Glomerular endothelial cell (primary cell): ENCODE measurements at places on chromosomes 6 and 20.

GRCh38 chr6:157335829-157336228 lies 12.5 kb upstream of the TMEM242 start:
- no peak for DNase-seq

DNA sequence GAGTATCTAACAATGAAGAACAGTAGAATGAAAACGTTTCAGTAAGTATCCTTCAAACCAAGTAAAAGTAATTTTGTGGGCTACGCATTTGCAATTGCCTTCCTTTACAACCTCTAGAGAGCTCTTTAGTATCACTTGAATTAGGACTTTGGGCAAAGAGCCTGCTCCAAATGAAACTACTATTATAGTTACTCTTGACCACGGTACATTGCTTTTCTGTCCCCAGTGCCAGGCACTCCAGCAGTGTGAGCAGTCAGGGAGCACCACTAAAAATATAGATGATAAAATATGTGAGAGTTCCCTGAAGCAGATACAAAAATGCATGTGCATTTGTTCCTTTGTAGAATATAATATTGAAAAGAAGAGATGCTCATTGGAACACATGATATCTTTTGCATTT lies 450.1 kb upstream of the MANEA start:
- DNase-seq, result no peak

DNA sequence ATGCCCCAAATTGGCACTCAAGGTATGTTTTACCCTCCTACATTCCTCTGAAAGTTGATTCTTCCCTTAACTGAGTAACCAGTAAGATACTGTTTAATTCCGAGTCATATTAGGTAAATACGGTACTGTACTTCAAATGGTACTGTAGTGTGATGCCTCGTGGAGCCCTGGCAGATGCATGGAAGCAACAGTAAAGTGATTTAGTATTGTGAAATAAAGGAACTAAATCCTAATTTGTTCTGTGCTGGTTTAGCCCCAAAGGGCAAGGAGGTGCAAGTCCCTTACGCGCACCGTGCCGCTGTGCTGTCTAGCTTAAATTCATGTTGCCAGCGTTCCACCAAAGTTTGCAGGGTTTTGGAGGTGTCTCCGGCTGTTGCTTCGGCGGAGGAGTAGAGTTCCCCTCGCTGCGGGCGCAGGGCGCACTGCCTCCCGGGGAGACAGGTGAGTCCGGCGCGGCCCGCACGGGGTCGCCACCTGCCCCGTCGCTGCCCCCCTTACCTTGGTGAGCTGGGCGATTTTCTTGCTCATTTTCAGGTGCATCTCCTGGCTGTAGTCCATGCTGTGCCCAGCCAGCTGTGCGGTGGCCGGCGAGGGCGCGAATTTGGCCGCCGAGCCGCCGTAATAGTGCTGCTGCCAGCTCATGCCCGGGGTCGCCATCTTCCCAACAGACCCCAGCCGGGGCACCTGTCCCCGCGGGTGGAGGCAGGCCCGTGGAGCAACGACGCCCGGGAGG lies 655 bp downstream of the FAM184A start:
- DNase-seq, result no peak

- DNase-seq, result no peak
Measured at GRCh38 chr6:134809130-134809529, 140.8 kb downstream of the ALDH8A1 start.

DNA sequence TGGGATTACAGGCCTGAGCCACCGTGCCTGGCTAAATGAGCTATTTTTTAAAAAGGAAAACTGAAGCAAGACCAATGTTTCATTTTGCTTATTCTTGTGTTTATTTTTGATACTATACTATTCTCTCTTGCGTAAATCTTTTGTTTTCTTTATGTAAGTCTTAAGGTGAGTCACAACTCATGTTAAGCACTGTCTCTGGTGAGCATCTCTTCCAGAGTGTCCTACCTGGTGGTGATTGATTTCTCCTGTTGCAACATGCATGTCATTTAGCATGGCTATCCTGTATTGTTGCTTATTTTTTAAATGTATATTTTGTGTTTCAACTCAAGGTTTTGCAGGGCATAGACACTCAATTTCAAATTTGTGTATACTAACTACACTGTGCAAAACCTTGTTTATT lies 336.0 kb downstream of the RFPL4B start:
- DNase-seq, result no peak

DNA sequence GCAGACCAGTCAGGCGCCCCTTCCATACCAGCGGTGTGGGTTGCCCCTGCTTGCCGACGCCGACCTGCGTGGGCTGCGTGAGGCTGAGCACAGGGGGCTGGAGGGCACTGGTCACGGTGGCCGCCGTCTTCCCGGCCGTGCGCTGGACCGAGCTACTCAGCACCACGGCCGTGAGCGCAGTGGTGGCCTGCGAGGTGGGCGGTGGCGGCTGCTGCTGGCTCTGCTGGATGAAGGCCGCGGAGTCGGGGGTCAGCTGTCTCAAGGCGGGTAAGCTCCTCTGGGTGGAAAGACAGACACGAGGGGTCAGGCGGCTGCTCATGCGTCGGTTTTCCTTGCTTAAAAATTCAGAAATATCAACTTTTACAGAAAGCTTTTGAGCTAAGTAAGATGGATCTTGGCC lies 59.2 kb downstream of the TAF4 start:
- no peak for DNase-seq

DNA sequence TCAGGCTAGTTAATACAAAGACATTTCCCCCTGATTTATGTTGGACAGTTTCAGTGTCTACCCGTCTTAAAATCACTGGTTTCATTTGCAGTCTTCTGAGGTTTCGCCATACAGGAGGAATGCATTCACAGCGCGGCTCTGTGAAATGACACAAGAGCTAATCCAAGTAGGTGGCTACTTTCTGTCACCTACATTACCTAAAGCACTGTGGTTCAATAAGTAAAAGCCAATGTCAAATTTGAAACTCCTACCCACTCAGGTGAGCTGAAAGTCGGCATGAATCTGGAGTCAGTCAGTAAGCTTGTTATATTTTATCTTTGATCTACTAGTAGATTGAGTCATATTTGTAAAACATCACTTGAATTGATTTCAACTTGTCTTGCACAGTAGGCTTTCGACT lies 370.8 kb downstream of the LAMA2 start:
- no peak for DNase-seq

DNA sequence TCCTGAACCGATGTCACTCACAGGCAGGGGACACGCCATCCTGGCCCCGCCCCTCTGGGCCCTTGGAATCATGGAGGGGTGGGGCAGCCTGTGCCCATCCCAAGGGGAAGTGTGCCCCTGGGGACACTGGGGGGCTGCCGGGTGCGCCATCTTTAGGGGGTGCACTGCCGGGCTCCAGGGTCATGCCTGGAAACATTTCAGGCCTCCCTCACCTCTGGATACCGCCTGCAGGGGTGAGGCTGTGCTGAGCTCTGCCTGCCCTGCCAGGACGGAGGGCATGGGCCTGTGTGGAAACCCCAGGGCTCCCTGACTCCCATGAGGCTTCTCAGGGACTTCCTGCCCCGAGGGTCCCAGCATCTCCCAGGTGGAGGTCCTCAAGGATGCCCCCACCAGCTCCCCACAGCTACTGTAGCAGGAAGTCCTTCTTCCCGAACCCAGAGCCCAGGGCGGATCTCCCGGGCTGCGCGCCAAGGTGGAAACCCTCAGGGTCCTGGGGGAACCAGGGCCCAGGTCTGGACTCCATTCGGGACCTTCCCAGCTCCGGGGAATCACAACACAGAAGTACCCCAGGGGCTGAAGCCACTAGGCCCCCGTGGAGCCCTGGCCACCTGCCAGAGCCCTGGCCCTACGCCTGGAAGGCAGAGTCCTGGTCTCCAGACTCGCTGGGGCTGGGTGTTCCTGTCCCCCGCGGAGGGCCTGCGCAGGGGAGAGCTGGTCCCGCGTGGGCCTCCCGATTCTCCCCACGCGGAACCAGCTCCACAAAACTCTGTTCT lies 15.6 kb downstream of the CHRNA4 start:
- DNase-seq, result no peak

GRCh38 chr6:4133941-4134838 lies 1.2 kb downstream of the ECI2 start:
- DNase-seq, result no peak

GRCh38 chr20:33789109-33789857 lies 21.9 kb upstream of the CHMP4B start:
- DNase-seq, result peak; percentile 95

DNA sequence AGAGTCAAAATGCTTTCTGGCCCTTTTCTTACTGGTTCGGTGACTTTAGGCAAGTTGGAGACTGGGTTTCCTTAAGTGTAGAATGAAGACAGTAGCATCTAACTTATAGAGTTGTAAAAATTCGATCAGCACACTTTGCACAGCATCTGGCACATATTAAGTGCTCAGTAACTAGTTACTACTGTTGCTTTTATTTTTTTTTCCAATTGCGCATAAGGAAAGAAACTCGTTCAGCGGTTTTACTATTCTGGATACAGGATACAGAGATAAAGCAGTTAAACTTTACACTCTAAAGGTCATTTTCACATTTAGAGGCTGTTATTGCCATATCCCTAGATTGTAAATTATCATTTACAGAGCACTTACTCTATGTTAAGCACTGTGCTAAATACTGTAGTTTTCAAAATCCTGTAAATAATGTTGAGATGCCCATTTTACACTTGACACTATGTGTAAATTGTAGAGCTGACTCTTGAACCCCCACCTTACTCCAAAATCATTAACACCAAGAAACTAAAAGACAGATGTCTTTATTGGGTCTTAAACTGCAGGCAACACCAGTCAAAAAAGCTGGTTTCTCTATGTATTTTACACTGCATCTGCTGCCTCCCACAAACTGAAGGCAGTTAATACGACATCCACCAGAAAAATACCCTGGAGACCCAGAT lies 886 bp downstream of the ROMO1 start:
- DNase-seq, result no peak

DNA sequence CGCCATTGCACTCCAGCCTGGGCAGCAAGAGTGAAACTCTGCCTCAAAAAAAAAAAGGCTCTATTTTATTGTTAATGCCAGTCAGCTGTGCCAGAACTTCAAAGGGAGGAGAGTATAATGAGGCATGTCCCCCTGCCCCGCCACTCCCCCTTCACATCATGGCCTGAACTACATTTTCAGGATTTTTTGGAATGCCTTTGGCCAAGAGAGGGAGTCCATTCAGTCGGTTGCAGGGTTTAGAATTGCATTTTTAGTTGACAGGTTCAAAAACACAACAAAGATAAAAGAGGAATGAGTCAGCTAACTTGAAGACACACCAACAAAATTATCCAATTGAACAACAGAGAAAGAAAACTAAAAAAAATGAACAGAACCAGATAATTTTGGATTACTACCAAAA lies 59.1 kb downstream of the CEP43 start:
- DNase-seq, result no peak

GRCh38 chr20:25047766-25048165 lies 10.2 kb downstream of the ACSS1 start:
- DNase-seq, result no peak

GRCh38 chr20:40575851-40576250 lies 113.2 kb downstream of the MAFB start:
- DNase-seq, result no peak

- no peak for DNase-seq
Measured at GRCh38 chr6:89479897-89480296, 46.9 kb downstream of the ANKRD6 start.

DNA sequence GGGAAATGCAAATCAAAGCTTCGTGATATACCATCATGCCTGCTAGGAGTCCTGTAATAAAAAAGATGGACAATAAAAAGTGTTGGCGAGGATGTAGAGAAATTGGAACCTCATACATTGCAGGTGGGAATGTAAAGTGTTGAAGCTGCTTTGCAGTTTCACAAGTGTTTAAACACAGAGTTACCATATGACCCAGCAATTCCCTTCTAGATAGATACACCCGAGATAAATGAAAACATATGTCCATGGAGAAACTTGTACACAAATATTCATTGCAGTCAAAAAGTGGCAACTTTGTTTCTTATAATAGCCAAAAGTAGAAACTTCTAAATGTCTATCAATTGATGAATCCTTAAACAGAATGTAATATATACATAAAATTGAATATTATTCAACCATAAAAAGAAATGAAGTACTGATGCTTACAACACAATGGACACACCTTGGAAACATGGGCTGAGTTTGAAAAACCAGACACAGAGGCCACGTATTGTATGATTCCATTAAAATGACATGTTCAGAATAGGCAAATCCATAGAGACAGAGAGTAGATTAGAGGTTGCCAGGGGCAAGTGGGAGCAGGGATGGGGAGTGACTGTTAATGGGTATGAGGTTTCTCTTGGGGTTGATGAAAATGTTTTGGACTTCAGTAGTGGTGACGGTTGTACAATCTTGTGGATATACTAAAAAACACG lies 20.8 kb upstream of the ERVFRD-1 start:
- DNase-seq, result no peak

- DNase-seq, result no peak
Measured at GRCh38 chr20:24981282-24981681, 11.3 kb downstream of the APMAP start.

GRCh38 chr6:136464148-136464547 lies 86.1 kb downstream of the MAP7 start:
- DNase-seq, result no peak

DNA sequence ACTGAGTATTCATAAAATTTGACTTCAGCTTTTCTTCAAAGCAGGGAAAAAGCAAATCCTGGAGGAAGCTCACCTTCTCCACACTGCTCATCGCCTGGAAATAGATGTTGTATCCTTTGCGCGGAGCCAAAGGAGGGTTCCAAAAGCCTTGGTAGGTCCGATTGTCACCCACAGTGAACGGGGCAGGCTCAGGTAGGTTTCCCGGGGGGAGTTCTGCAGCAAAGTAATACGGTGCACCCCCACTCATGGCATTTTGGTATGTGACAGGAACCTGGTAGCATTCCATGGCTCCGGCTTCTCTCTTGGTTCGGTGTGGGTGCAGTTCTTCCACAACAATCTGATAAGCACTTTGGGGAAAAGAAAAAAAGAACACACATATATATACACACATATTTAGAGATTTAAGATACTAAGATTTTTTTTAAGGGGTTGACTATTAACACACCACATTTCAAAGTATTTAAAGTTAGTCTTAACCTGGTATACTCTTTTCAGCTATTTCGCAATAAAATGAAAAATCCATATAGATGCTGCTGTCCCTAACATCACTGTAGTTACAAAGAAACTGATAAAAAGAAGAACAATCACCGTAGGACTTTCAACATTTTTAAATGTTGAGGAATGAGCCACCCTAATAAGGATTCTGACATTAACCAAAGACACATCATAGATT lies 166.7 kb upstream of the THEMIS start:
- no peak for DNase-seq

GRCh38 chr6:135985471-135985870 lies 134.0 kb downstream of the PDE7B start:
- no peak for DNase-seq

GRCh38 chr6:43740961-43741764 lies 28.8 kb upstream of the VEGFA start:
- DNase-seq, result no peak

- DNase-seq, result no peak
Measured at GRCh38 chr6:48678390-48678789, 567.4 kb upstream of the PTCHD4 start.

- DNase-seq, result no peak
Measured at GRCh38 chr20:64009811-64010387, 26.1 kb upstream of the C20orf204 start.

GRCh38 chr20:24798930-24799705 lies 150.0 kb upstream of the CST7 start:
- no peak for DNase-seq

GRCh38 chr6:145468534-145468933 lies 266.8 kb downstream of the EPM2A start:
- DNase-seq, result no peak

GRCh38 chr20:20363799-20364592 lies 3.9 kb upstream of the INSM1 start:
- DNase-seq, result no peak
